ENCODE measurements at places on chromosomes 16 and 17.

GRCh38 chr17:9999919-10000695 is 95.0 kb upstream of the RCVRN start:
- DNase-seq: no peak

DNA sequence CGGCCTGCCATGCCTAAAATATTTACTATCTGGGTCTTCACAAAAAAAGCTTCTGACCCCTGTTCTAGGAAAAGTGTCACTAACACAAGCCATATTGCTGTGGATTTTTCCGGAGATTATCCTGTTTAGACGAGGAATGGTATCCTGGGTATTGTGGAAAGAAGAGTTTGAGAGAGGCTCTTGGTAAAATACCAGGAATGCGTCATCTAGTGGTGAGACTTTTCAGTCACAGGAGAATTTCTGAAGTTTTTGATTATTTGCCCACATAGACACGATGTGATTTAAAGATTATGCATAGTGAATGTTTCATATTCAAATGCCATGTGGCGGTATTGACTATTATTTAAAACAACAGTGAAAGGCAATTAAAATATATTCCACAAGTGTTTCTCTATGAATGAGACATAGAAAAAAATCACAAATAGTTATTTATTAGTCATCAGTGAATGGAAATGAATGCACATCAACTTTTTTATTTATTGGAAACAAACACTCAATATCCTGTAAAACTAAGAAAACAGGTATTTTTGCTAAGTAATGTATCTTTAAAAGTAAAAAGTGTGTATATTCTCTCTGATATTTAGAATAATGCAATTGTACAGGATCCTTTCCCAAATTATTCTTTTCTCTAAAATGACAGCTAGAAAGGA is 7.8 kb downstream of the KRT28 start:
- no peak for DNase-seq

- DNase-seq: no peak
These were observed 1.1 kb downstream of the CES2 start for GRCh38 chr16:66936462-66936861.

- no peak for DNase-seq
These were observed 975 bp downstream of the SNX29 start for GRCh38 chr16:11977376-11978041.

DNA sequence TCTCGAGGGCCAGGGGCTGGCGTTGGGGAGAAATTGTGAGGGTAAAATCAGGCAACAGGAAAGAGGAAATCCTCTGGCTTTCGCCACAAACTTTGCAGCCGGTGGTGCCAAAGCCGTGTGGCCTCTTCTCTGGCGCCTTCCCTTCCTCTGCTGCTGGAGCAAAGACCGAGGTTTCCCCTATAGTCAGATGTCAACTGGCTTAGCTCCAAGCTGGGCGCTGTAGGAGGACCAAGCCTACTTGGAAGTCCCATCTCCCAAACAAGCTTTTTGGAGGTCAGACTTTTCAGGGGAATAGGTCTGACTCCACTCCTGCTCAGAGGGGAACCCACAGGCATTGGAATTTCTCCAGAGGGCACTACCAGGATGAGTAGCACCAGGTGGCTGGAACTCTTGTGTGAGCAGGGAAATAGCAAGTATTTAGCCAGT is 5.0 kb downstream of the IGFBP4 start:
- no peak for DNase-seq

DNA sequence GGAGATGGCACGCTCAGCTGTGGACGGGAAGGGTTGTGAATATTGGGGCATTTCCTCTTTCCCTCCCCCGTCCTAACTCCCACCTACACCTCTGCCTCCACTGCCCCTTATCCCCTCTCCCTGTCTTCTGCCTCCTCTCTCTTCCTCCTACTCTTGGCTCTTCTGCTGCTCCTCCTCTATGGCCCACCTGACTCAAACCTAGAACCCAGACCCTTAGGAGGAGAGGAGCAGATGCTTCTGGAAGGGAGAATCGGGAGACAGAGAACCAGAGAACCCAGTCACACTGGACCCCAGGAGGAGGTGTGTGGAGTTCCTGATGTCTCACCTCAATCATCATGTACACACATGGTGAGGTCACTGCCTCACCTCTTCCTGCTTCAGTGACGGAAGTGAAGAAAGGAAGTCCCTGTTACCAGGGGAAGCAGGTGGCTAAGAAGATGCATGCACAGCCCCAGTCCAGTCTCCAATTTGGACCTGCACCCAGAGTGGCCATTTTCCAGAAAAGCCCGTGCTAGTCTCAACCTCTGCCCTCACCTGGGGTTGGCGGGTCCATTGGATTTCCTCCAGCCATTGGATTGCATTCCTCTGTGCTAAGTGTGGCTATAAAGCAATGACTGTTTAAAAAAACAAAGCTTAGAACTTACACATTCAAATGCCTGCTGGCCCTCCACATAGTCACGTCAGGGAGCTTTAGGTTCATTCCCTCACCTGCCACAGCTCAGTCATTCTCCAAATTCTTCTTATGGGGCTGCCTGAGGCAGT is 4.0 kb downstream of the RNF222 start:
- peak; percentile 9 for DNase-seq

DNA sequence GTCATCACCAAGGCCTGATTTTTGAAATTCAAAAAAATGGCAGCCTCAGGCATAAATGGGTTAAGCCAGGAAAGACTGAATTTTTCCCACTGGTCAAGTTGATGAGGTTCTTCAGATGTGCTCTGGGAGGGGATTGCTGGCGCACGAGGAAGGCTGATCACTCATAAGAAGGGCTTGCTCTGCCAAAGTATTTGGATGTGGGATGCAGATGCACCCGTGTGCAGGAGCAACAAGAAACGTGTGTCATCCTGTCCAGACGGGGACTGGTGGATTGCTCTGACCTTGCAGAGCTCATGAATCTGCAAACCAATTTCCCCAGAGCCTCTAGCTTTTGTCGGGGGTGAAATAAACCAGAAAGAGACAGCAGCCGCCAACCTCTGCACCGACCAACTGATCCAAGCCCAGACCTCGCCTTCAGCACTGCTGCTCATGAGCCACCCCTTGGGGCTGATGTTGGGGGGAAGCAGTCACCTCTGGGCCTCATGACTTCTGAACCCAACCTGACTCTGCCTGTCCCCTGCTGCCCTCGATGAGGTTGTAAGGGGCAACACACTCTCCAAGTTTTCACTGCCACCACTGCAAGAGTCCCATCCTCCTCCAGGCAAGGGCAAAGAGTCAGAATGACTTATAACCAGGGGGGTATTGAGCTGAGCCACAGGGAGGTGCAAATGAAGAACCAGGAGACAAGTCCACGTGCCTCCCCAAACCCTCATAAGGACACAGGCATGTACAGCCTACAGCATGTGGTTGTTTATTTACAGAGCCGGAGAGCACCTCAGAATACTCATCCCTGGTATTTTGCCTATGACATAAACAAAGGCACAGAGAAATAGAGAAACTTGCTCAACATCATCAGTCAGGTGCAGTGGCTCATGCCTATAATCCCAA is 452.0 kb downstream of the SOX9 start:
- no peak for DNase-seq

DNA sequence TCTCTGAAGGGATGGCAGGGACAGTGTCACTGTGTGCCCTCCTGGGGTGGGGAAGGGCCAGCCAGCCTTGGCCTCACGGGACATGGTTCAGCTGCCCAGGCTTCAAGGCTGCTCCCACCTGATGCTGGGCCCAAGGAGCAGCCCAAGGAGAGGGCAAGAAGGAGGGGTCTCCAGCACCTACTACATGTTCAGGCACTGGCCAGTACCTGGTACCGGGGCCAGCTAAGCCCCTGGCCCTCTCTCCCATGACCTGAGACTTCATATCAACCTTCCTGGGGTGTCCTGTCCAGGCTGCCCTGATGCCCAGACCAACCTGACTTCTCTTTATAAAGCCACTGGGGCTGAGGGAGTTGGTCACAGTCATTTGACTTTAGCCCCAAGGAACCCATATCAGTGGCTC is 1.3 kb downstream of the USH1G start:
- no peak for DNase-seq

- DNase-seq: no peak
These were observed 20.5 kb upstream of the MTMR4 start for GRCh38 chr17:58534901-58535421.

GRCh38 chr17:64176556-64176955 is 46.6 kb upstream of the ERN1 start:
- no peak for DNase-seq

DNA sequence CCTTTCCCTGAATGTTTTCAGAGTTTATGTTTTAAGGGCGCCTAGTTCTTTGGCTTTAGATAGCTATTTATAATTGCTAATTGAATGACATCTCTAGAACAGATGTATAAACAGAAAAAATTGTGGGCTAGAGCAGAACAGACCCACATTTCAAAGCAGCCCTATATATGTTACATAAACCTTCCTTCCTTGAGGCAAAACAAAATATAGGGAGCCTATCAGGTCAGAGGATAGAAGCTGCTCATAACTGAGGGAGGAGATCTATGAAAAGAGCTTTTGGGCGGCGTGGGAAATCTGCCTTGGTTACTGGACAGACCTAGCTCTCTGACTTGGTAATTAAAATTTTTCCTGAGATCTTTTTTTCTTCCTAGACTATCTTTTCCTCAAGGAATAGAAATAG is 68.4 kb downstream of the SPAG9 start:
- no peak for DNase-seq

- no peak for DNase-seq
These were observed 386.1 kb downstream of the SEC14L1 start for GRCh38 chr17:77526728-77527350.
